Activated naive CD8-positive, alpha-beta T cell treated with anti-CD3 and anti-CD28 coated beads, Interleukin-2, amount 10 ng/mL, durations not matched to agents 7 days and 5 days (primary cell): ENCODE measurements at places on chromosomes 1 and 21. TPM values are rescaled to one million over a fixed set of nuclear protein-coding genes. Genes with fewer than 3 reads are reported as not detected.

DNA sequence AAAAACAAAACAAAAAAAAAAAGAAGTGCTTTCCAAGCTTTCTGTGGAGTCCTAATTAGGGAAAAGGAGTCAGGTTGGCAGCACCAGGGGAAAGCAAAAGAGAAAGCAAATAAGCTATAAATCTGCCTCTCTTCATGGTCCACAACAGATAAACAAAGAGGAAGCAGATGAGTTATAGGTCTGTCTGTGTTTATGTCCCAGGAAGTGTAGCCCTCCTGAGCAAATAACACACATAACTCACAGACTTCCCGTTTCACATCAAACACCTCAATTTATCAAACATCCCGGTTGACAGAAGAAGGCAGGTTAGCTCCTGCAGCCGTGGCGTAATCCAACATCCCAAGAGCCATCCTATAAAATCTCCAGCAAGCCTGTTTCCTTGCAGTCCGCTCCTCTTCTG is 5.6 kb upstream of the SLC2A5 start:
- DNase-seq = no peak

GRCh38 chr21:45421071-45421845 is 16.3 kb downstream of the COL18A1 start:
- no peak for DNase-seq

DNA sequence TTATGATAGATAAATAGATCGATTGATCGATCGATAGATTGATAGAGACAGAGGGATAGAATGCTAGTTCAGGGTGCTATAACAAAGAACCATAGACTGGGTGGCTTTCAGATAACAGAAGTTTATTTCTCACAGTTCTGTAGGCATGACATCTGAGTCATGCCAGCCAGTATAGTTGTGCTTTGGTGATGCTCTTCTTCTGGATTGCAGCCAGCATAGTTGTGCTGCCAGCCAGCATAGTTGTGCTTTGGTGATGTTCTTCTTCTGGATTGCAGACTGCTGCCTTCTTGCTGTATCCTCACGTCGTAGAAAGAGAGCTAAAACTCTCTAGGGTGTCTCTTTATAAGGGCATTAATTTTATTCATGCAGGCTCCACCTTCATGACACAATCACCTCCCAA is 860.8 kb downstream of the BRINP3 start:
- no peak for DNase-seq

DNA sequence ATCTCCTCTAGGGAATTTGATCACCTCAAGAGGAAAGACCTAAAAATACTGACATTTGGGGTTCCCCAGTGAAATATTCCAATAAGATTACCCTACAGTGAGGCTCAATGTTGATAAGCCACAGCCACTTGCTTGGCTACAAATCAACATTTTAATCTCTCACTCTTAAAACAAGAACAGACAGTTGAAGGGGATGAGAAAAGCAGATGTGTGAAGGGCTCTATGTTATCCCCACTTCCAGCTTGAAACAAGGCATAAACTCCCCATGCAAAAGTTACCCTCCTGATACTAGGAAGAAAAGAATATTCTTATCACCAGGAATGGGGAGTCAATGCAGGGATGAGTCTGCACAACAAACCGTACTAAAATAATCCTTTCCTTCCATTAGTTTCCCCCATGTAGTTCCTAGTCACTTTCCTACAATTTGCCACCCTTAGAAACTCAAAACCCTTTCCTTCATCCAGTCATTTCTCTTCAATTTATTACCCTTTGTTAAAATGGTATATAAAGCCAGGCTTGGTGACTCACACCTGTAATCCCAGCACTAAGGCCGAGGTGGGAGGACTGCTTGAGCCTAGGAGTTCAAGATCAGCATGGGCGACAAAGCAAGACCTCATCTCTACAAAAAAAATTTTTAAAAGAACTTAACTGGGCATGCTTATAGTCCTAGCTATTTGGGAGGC is 29.5 kb downstream of the LPGAT1 start:
- no peak for DNase-seq

DNA sequence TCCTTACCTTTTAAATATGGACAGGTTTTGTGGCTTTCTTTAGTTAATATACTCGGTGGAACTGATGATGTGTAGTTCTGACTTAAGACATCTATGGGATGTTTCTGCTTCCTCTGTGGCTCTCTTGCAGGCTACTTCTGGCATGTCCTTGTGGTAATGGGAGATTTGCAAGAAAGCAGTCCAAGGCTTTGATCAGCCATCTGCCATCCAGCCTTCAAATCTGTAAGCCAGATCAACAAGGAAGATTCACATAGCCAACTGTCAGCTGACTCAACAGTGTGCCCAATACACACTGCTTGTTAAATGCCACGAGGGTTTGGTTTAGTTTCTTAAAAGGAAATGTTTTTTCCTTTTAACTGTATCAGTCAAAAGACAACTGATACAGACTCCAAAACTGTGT is 722.2 kb upstream of the CHRM3 start:
- DNase-seq = no peak

GRCh38 chr1:54010415-54011117 is 7.4 kb downstream of the LDLRAD1 start:
- DNase-seq = no peak

DNA sequence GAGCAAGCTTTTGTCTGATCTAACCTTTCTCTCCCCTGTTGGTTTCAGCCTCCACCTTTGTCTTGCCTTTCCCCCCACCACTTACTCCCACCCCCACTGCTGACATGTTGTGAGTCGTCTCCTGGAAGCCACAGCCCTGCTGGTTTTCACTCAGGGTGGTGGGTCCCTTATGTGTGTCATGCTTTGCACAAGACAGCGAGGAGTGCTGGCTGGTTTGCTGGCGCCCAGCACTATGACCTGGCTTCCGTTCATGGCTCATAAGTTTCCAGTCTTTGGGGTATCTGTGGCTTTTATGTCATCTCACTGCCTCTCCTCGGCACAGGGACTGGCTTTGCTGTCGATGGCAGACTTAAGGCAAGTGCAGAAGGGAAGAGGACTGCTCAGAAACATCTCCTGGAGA is 177.7 kb downstream of the KIF26B start:
- peak; percentile 35 for DNase-seq

DNA sequence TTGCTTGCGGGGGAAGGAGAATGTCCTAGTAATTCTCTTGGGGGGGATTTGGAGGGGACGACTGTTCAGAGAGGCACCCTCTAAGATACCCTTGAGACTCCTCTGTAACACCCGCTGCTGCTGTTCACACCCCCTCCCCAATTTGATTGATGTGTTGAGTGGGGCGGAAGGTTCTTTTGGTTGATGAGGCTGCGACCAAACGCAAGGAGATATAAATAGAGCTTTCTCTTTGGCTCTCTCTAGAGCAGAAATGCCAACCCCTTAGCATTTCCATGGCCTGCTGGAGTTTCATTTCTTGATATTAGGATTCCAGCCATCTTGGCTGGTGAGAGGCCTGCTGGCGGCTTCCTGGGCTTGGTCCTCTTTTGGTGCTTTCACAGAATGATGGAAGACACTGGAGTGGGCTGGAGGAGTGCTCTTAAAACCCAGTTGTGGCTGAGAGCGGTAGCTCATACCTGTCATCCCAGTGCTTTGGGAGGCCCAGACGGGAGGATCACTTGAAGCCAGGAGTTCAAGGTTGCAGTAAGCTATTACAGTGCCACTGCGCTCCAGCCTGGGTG is 2.0 kb downstream of the PIK3CD start:
- DNase-seq = no peak

DNA sequence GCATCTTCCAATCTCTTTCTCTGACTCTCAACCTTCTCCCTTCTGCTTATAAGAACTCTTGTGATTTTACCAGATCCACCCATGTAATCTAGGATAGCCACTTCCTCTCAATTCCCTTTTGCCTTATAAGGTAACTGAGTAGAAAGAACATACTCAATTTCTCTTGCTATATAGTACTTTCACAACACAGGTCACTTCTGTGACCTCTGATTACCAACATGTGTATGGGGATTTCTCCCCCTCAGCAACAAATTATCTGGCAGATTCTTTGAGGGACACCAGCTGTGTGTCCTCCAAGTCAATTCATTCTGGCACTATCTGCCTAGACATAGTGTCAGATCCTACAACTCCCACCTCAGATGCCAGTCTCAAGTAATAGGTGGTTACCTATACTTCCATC is 62.5 kb downstream of the IL23R start:
- no peak for DNase-seq

GRCh38 chr1:1255611-1256010 is 9.1 kb upstream of the C1QTNF12 start:
- no peak for DNase-seq

DNA sequence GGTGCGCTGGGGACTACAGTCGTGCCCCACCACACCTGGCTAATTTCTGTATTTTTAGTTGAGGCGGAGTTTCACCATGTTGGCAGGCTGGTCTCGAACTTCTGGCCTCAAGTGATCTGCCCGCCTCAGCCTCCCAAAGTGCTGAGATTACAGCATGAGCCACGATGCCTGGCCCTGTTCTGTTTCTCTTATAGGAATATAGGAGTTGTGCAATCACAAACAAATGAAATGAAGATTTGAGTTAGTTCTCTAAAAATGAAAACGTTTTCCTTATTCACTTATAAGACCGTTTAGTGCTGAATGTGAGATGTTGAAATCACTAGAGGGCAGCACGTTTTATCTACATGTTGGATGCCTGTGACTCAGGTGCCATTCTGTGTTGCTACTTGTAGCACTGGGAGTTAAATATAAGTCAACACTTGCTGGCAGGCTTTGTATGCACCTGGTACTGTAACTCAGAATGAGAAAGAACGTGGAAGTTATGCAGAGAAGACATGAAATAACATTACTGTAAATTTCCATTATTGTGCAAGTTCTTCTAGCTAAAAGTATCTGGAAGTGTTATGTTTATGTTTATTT is 45.8 kb downstream of the MIGA1 start:
- no peak for DNase-seq

GRCh38 chr1:182806015-182806678 is 16.6 kb downstream of the NPL start:
- DNase-seq = no peak

DNA sequence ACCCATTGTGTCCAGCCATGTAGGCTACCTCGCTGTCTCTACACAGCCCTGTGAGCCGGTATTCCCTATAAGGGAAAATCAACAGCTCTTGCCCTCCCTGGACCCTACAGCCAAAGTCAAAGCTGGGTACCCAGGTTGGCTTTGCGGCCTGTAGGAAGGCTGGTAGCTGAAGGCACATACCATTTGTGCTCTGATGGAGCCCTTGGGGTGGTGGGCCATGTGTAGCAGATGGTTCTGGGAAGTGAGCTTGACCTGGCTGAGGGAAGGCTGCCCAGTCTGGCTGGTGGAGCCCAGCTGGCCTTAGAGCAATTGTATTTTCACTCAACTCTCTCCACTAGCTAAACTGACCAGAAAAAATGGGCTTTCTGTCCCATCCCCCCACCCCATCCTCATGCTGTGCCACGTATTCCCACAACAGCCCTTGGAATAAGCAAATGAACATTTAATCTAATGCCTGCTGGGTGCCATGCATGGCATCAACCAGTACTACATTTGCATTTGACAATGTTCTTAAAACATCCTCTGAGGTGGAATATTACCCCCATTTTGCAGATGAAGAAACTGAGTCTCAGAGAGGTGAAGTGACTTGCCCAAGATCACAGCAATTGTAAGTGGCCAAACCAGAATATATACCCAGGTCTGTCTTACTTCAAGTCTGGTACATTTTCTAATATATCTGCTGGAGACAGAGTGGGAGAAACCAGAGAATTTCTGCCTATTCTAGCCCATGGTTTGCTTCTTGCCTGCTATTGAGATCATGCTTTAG is 56.8 kb downstream of the NDUFS5 start:
- no peak for DNase-seq

DNA sequence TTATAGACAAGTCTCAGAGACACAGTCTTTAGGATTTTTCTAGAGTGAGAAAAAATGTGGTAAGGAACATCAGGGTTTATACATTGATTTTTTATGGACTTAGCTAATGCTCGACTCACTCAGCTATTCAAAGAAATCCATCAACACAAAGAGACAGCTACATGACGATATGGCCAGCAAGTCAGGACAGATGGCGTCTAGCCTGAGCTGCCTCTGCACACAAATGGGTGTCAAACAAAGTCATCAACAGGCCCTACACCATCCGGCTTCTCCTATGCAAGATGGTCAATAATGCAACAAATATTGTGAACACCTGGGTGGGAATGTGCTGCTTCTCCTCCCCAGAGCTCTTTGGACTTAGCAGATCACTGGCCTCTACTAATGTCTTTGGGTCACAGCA is 13.3 kb upstream of the ERICH3 start:
- DNase-seq = no peak

DNA sequence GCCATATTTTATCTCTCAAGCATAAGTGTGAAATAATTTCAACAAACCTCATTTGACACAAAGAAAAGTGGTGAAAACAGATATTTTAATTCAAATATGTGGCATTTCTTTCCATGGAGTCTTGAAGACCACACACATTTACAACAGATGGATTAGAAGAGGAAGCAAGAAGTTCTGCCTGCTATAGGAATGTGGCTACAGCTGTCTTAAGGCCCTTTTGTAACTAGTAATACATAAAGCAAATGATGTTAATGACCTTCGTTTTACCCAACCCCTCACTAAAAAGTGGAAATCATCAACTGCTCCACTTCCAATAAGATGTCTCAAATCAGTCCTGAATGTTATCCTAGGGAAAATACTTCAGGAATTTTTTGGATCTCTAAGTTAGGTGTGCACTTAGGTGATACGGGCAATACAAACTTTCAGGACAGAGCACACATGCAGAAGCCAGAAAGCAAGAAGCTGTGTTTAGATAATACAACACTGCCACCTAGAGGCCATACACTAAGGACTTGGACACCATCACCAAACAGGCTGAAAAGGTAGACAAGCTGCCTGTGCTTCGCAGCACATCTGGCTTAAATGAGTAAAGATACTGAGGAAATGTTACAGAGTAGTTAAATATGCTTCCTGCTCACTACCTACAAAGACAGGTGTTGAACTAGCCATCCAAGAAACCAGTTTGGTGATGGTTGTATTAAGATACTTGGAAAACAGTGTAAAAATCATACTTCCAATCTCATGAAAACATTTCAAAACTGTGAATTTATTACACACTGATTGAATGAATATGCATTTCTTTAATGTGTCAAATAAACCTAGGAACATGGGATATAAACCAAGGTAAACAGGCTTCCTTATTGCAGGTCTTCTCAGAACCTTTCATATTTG is 24.4 kb downstream of the RRAGC start:
- no peak for DNase-seq

DNA sequence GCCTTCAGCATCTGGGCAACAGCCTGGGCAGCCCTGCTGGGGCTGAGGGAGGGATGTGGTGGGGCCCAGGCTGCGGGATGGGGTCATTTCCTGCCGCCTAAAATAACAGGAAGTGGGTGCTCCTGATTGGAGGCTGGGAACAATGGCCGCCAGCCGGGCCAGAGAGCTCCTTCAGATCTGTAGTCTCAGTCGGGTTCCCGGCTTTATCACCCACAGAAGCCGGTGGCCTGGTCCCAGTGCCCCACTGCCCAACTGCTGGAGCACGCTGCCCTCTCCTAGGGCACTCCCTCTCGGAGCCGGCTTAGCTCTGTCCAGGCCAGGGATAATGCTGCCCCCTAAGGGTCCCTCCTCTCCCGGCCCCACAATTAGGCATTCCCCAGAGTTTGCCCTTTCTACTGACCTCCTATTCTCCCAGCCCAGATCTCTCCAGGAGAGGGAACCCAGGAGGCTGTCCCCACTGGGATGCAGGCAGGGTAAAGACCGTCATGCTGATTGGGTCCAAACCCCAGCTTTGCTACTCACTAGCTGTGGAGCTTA is 5.1 kb downstream of the MAP7D1 start:
- DNase-seq = peak; percentile 77

- no peak for DNase-seq
Measured at GRCh38 chr1:182175361-182175931, 113.9 kb upstream of the ZNF648 start.

Gene CDCA8
- total RNA-seq = 67.0 TPM

Gene PLEKHA6
- 0.97 TPM for total RNA-seq

Gene PRRC2C
- total RNA-seq = 258 TPM

Gene NUDT4B
- not detected for total RNA-seq
